ENCODE measurements at places on chromosomes 5 and 9.

DNA sequence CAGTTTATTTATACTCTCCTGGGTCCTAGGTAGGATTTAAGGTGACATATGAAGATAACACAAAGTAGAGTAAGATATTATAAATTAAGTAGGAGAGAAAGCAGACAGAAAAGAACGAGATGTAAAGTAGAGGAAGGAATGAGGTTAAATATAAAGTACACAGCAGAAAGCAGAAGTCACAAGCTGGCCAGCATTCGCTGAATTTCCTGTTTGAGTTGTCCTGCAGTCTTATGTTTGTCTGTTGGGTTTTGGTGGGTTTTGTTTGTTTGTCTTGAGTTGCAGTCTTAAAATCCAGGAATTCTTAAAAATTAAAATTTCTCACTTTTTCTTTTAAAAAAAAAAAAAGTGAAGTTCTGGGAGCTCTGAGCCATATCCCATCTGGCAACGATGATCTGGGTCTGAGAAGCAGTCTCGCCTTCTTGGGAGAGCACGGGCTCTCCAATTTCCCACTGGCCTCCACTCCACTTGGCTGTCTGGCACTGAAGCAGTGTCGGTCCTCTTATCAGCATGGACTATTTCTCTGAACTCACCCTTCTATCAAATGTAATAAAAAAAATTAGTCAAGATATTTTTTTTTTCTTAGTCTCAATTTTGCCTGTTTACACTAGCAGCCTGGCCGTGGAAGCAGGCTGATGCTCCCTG lies 2.0 kb downstream of the S100Z start:
- DNase-seq, result no peak

DNA sequence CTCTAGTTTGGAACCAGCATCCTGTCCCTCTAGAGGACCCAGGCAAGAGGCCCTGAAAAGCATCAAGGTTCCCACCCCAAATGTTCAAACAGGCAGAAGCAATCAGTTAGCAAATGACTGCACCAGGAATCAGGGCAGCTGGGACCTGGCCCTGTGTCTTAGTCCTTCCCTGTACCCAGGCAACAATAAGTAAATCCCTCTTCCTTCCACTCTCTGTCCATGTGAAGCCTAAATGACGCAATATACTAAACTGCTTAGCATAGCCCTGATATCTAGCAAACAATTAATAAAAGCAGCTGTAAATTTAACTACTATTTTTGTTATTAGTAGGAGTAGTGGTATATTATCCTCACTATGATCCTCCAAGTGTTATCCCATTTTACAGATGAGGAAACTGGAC lies 13.2 kb upstream of the ADRA1B start:
- no peak for DNase-seq

DNA sequence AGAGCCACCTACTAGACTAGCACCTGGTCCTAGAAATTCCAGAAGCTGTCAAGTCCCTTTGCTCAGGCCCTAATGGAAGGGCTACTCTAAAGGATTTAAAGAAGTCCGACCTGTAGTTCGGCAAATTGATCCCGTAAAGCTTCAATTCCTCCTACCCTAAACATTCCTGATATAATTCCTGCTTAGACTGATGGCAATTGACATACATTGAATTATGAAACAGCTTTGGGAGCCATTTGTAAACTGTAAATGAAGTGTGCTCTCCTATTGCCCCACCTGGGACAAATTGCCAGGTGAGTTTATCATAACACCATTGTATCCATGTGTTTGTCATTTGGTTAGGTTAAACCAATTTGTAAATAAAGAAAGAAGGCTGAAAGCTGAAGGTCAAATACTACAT lies 104.4 kb downstream of the EGFLAM start:
- no peak for DNase-seq

- no peak for DNase-seq
Measured at GRCh38 chr5:34731435-34732232, 75.5 kb downstream of the RAI14 start.

DNA sequence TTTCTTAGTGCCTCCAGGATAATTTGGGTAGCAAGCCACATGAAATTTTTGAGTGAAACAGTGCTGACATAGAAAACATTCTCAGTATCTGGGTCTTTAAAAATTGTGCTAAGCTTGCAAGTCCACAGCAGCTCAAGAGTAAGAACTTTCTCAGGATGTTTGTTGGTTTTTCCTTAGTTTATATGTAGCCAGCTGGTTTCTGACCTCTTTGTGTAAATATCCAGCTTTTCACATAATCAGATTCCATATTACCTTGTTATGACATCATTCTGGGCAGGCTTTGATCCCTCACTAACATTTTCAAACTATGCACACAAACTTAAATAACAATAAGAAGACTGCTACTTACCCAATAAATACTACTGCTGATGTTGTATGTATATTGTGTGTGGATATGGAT lies 82.9 kb upstream of the VCAN start:
- no peak for DNase-seq

- DNase-seq, result no peak
Measured at GRCh38 chr9:80586786-80587330, 1015.1 kb downstream of the TLE4 start.

DNA sequence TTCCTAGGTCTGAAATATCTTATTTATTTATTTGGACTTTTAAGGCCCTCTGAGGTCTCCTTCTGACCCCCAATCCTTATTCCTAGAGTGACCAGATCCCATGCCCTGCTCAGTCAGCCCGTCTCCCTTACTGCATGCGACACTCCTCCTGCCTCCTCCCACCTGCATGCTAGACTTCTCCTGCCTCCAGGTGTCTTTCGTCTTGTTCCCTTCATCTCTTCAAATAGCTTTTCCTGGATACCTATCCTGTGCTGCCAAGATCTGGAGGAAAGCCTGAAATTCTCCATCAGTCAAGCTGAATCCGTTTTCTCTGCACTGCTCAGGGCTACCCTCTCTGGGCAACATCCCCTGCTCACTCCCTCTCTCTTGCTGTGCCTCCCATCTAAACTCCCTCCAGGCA lies 81.0 kb downstream of the PRDM6 start:
- no peak for DNase-seq

DNA sequence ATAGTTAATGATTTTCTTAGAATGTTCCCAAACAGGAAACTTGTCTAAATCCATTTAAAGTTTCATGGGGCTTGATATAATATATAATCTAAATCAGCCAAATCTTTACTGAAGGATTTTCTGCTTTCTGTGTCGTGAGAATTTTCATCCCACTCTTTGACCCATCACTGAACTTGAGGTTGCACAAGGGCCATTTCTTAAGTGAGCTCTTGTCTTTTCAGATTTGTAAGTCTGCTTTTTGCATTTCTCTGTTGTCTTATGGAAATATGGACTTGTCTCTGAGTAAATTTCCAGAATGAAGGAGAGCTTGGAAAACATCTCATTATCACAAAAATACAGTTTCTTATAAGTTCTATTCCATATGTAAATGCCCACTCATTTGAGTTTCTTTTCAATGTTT lies 149.2 kb upstream of the ARRDC3 start:
- DNase-seq, result no peak

GRCh38 chr5:120869831-120870230 lies 405.7 kb downstream of the PRR16 start:
- no peak for DNase-seq

- DNase-seq, result no peak
Measured at GRCh38 chr9:28136113-28136512, 562.8 kb upstream of the C9orf72 start.

DNA sequence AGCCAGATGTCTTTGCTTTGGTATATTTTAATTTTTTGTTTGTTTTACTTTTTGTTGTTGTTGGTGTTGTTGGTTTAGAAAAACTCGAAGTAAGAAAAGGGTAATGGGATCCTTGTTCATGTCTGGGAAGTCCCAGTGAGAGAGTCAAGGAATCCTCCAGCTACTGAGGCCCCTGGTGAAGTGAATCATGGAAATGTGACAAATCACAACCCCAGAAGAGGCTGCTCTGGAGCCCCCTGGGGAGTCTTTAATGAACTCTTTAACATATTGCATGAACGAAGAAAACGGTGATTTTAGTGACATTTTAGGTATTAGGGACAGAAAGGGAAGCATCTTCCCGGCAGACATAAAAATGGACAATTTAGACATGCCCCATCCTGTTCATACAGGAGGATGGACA lies 41.3 kb downstream of the TMEM174 start:
- DNase-seq, result no peak

- no peak for DNase-seq
Measured at GRCh38 chr5:127409246-127409917, 108.1 kb upstream of the PRRC1 start.

- no peak for DNase-seq
Measured at GRCh38 chr9:122307925-122308324, 43.2 kb downstream of the MRRF start.

GRCh38 chr9:127397646-127398274 lies 791 bp downstream of the SLC2A8 start:
- no peak for DNase-seq

DNA sequence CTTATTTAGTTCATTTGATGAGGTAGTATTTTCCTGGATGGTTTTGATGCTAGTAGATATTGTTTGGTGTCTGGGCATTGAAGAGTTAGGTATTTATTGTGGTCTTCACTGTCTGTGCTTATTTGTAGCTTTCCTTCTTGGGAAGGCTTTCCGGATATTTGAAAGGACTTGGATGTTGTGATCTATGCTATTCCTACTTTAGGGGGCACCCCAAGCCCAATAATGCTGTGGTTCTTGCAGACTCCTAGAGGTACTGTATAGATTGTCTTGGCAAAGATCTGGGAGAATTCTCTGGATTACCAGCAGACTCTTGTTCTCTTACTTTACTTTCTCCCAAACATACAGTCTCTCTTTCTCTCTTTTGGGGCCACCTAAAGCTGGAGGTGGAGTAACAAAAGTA lies 315.7 kb downstream of the MAT2B start:
- DNase-seq, result no peak

DNA sequence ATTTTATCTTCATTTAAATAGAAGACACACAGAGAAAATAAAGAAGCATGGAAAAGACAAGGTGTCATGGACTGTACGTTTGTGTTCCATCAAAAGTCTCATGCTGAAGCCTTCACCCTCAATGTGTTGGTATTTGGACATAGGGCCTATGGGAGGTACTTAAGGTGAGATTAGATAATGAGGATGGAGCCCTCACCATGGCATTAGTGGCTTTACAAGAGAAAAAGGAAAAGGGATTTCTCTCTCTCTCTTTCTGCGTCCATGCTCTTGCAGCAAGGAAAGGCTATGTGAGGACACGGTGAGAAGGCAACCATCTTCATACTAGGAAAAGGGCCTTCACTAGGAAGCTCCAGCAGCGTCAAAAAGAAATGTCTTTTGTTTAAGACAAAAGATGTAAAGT lies 797.0 kb upstream of the CDH10 start:
- DNase-seq, result no peak

DNA sequence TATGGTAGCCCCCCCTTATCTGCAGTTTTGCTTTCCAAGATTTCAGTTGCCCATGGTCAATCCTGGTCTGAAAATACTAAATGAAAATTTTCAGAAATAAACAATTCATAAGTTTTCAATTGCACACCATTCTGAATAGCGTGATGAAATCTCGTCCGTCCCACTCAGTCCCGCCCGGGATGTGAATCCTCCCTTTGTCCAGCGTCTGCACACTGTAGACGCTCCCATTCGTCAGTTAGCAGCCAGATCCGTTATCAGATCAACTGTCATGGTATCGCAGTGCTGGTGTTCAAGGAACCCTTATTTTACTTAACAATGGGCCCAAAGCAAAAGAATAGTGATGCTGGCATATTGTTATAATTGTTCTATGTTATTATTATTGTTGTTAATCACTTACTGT lies 98.6 kb downstream of the TMEM215 start:
- DNase-seq, result no peak

DNA sequence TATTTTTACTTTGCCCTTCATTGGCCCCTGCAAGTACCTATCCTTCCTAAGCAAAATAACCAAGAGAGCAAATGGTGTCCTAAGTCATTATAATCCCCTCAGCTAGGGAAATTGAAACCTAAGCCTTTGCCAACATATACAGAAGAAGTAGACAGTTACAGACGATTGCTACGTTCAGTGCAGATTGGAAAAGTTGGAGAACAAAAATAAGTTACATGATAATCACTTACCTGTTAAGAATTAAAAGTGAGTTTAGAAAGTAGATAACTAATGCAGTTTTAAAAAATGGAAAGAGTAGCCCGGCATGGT lies 244.8 kb downstream of the MPDZ start:
- no peak for DNase-seq

DNA sequence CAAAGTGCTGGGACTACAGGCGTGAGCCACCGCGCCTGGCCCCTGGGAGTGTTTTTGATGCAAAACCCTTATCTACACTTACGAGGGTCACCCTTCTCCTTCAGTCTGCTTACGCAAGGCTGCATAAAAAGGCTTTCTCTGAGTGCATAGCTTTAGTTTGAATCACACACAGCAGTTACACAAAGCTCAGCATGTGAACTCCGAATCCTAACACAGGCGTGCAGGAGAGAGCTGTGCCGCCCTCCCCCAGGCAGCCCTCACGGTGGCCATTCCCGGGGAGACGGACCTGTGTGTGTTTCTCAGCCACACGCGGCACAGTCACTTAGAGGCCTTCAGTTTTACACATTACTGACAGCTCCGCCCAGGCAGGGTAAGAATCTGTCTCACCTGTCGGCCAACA lies 26.7 kb downstream of the EXD3 start:
- DNase-seq, result no peak

- DNase-seq, result no peak
Measured at GRCh38 chr5:116506488-116506887, 68.1 kb downstream of the SEMA6A start.

DNA sequence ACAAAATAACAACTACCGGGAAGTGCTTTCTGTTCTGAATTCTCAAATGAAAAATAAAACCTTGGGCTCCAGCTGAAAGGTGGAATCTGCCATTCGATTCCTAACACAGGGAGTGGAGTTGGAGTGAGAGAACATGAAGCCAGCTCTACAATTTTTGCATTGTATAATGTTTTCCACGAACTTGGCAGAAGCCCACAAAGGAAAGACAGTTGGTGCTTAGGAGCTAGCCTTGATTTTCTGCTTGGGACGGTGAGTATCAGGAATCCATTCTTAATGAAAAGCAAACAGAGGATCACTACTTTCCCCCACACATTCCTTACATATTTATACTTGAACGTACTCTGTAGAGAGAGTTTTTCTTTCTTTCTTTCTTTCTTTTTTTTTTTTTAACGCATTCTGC lies 74.2 kb upstream of the FBXL7 start:
- no peak for DNase-seq

- no peak for DNase-seq
Measured at GRCh38 chr5:53019320-53019719, 30.2 kb downstream of the ITGA2 start.

- DNase-seq, result no peak
Measured at GRCh38 chr5:135369952-135370351, 29.1 kb downstream of the MACROH2A1 start.

DNA sequence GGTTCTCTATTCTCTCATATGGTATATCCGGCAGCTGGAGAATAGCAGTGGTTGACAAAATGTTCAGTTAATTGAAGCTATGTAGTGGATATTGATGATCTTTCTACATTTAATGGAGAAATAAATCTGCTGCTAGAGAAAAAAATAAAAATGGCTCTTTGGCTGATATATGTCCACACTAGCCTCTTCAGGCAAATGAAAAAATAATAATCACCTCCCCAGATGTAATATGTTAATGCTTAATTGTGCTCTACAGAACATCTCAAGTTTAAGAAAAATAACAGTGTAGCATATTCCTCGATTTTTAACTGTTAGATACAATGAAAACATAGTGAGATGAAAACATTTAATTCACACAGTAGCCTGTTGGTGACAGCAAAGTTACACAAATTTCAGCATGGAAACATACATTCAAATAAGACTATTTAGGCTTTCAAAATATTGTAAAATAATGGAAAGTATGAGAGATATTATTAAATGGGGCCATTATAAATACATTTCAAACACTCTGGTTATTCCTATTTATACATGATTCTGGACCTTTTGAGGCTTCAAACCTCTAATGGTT lies 543.0 kb downstream of the MAT2B start:
- no peak for DNase-seq

- DNase-seq, result no peak
Measured at GRCh38 chr9:75906531-75906930, 16.1 kb downstream of the PCSK5 start.
